ENCODE measurements at places on chromosomes 4 and X.
A peak's percentile ranks its signal among the peaks of the same experiment; 100 is the strongest.

DNA sequence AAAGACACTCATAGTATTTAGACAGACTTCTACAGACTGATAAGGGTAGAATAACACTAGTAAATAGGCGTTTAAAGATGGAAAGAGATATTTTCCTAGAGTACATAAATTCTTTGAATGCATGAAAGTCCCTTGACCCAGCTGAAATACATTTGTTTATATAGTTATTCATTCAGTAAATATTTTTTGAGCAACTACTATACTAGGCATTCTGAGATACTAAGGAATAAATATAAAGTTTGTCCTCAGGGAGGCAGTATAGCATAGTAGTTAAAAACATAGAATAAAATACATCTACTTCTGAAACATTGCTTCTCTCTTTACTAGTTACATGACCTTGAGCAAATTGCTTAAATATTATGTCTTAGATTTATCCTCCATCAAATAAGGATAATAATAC, 27.4 kb downstream of the HMGN5 start:
- no peak for DNase-seq

GRCh38 chr4:139629436-139630125, 36.0 kb upstream of the MGST2 start:
- DNase-seq = no peak

DNA sequence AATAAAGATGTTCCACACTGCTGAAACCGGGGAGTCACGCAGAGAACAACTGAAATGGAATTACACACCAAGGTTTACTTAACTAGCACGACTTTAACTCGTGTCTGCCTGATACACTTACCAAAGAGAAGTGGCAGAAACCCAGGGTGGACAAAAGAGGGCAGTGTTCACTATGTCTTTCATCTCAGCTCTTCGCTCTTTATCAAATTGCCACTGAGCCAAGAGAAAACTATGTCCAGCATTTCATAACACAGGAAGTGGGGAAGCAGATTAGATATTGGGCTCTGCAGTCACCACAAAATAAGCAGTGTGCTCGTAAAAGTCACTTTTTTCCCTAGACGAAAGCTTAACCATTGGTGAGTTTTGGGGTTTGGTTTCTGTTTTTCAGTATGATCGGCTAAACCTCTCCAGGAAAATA, 155.7 kb downstream of the CHIC2 start:
- DNase-seq = peak; percentile 24

DNA sequence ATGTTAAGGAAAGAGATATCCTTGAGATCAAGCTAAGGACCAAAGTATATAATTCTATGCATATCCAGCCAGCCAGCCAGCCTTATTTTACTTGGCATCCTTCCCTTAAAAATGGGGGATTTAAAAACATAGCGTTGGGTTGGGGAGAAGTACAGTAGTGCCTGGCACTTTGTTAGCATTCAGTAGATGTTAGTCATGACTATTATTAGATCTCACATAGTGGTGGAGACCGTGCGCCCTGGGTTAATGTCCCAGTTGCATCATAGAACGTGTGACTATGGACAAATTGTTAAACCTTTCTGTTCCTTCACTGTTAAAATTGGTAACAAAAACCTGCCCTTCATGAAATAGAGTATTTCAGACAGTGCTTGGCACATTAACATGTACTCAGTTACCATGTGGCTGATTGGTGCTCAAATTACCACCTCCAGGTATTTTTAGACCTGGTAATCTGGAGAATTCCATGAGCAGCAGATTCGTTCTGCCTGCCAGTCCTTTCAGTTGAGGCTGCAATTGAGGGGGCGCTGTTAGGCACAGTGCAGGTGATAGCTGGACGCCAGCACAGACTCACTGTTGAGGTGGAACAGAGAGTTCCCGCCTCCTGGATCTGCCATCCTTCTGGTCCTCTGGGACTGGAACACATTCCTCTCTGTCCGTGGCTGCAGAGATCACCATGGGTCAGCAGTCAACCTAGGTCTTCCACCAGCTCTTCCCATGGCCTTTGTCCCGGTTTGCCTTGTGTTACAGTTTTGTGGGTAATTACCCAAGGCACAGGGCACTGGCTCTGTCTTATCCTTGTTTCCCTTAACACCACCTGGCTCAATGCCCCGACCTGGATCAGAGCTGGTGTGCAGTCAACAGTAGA, 31.7 kb downstream of the RBBP7 start:
- no peak for DNase-seq

DNA sequence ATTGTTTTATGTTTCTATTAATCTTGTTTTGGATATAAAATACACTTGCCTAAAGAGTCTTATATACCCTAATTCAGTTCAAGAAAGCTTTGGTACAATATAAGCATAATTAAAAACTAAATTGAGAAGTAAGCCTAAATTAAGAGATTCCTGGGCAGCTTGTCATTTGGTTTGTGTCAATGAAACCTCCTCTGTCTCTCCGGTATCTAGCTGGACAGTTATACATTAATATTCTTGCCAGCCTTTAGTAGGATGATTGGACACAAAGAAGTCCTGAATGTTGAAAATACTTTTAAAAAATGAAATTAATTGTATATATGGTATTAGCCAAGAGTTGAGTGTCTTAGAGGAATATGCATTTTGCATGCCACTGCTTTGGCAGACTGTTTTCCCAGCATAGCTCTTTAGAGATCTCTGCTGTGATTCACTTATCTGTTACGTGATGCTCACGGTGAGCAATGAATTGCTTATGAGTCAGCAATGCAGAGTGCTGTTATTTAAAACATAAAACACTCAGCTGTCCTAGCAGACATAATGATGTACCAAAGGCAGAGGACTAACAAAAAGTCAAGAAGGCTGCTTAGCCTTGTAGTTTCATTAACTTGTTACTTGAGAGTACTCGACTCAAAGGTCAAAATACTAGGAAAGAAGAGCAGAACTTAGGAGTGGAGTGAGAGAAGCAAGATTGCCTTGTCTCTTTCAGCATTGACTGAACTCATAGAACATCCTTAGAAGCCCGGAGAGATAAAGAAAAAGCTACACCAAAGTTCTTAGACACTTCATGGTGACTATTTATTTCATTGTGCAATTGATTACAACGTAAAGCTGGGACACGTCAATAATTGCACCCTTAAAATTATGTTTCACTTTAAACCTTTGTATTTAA, 1296.1 kb upstream of the PCDH7 start:
- DNase-seq = no peak

GRCh38 chr4:137124278-137124932, 407.9 kb downstream of the PCDH18 start:
- DNase-seq = peak; percentile 56

- no peak for DNase-seq
Measured at GRCh38 chrX:109926743-109927662, 75.9 kb upstream of the TMEM164 start.

DNA sequence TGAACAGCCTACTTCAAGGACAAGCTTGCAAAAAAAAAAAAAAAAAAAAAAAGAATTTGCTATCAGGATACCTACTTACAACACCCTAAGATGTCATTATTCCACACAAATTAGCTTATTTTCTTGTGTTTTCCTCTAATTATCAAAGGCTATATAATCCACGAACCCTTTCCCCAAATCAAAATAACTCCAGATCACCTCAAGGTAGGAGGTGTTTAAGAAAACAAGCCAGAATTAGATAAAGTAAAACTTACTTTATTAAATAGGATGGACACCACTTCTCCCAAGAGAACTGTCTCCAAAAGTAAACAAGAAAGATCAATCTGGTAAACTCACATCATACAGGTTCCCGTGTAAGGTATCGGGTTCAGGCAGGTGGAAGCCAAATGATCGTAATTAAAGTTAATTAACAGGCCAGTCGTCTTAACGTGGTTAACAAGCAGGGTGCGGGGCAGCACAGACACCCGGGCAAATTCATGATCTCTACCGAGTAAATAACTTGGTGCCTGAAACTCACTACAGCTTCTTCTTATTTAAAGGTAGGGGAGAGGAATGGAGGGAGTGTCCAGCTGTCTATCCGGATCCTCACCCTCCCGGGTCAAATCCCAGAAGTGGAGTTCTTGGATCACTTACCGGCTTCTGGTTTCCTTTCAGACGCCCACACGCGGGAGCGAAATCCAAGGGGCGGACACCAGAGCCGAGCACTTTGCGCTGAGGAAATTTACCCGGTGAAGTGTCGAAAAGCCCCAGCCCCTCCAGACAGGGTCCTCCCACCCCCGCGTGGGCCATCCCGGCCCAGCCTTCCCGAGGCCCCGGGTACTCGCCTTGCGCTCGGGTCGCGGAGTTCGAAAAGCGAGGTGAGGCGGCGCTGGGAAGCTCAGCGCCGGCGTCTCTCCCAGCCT, 708 bp downstream of the ARAP2 start:
- DNase-seq = no peak

GRCh38 chr4:80614319-80614718, 278.8 kb downstream of the CFAP299 start:
- no peak for DNase-seq

DNA sequence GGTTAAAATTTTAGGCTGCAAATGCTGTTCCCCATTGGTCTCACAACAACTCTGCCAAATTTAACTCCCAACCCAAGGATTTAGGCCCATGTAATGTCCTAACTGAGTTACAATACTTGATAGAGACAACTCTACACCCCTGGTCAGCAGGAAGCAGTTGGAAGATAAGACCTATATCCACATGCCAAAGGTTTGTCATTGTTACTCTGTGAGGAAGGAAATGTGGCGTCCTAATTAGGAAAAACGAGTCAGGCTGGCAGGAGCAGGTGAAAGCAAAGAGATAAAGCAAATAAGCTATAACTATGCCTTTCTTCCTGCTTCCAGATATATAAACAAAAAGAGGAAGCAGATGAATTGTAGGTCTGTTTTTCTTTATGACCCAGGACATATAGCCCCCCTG, 69.1 kb downstream of the SPIN4 start:
- DNase-seq = no peak

DNA sequence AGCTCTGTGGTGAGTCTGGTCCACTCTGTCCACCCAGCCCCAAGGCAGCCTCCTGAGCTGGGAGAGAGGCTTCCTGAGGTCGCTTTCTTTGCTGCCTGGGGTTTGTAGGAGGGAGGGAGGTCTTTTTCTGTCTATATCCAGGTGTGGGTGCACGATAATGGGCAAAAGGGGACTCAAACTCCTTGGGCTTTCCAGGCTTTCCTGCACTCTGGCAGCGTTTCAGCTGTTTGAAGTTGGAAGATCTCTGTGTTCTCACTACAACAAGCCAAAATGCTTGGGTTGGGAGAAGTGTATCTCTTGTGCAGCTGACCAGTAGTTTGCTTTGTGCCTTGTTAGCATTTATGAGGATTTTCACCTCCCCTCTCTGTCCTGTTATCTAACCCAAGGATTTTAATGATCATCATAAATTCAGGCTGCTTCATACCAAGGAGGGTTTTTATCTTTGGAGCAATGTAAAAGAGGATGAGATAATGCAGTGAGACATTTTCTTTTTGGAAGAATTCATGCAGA, 126.3 kb downstream of the REPS2 start:
- no peak for DNase-seq

DNA sequence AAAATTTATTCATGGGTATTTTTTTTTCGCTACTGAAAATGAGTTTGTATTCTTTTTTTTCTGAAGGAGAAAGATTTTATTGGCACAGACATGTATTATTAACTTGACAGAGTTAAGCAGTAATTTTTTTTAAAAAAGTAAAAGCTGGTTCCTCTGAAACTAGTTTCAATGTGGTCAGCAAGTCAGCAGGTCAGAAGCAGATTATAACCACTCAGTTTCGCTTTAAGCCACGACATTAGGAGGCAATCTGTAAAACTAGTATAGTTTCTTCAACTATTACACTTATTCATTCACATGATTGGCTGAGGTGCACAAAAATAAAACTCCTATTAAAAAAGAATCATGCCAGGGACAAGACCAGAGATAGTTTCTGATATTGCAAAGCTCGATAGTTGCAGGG, 714.2 kb upstream of the PCDH7 start:
- no peak for DNase-seq

- DNase-seq = no peak
Measured at GRCh38 chr4:125725957-125726525, 411.3 kb downstream of the FAT4 start.

DNA sequence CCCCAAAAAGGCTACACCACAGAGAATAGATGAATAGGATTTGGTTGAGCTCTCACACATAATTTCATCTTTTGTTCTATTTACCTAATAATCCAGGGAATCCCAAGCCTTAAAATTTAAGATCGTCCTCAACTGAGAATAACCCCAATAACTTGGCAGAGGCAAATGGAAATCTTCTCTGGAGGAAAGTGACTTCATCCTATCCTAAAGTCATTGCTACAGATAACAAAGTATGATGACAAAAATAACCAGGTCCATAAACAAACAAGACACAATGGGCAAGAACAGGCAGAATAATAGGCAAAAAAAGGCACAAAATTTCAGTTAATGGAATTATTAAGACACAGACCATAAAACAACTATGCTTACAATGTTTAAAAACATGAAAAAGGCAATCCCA, 177.3 kb upstream of the STK26 start:
- no peak for DNase-seq

- no peak for DNase-seq
Measured at GRCh38 chr4:185536411-185536709, 1.1 kb upstream of the PDLIM3 start.

DNA sequence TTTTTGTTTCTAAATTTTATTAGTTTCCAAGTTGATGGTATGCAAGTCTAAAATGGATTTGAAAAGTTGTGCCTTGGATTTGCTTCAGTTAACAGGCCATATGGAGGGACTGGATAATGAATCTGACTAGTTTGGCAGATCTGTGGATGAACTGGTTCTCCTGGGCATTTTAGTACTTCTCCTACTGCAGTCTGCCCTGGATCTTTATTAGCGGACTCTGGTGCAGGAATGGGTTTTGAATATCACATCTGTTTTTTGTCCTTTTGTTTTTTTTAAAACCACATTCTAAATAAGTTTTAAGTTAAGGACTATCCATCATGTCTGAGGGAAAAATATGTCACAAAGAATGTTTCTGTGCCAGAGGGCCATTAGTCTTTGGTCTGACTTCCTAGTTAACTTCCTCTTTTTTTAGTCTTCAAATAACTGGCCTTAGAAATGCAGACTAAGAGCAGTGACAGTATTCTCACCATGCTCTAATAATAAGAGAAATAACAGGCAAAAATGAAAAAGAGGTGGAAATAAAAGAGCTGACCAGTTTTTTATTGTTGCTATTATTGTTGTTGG, 13.9 kb upstream of the DCK start:
- DNase-seq = no peak

- no peak for DNase-seq
Measured at GRCh38 chrX:129612396-129612795, 42.4 kb downstream of the APLN start.

- peak; percentile 1 for DNase-seq
Measured at GRCh38 chrX:111447298-111447697, 35.3 kb upstream of the DCX start.

DNA sequence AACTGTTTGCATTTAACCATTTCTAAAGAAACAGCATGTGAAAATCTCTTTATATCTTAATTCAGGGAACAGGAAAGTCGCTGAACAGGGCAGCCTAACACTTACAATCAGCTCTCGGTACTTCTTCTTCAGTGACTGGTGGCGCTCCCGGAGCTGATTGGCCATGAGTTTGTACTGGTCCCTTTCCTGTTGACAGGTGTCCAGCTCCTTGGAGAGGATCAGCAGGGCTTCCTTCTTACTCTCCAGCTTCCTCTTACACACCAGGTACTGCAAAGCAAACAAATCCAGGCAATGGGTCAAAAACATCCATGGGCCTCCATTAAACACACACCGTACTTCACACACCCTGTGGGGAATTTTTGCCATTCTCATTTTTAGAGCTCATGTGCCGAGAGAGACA, 36.4 kb downstream of the CCDC149 start:
- DNase-seq = no peak

- no peak for DNase-seq
Measured at GRCh38 chr4:72896515-72896914, 173.0 kb downstream of the COX18 start.
